ENCODE measurements at places on chromosomes 12 and 14.

DNA sequence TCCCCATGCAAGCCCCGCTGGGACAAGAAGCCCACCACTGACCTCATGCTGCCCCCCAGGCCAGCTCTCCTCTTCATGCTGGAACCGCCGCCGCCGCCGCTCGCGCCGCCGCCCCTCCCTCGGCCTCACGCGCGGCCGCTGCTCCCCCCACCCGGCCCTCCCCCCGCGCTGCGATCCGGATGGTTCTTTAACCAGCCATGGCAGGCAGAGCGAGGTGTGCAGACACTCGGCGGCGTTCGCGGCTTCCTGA lies at the start of gene DCAF5:
DCAF5 (minus strand) TSS at position 218 of the 250 bp plus-strand sequence; CDS start at position 77, 141 bp downstream.
- peaks cover 44% of the 10 kb centered on the region for H3K4me1 ChIP-seq
- no peaks in the 10 kb centered on the region for H3K27me3 ChIP-seq
- peaks cover 5% of the 10 kb centered on the region for H3K36me3 ChIP-seq
- peak within 1 kb of the TSS; percentile 92 for H3K4me3 ChIP-seq
- DNase-seq = no peak
- peak within 1 kb of the TSS; percentile 92 for H3K27ac ChIP-seq

DNA sequence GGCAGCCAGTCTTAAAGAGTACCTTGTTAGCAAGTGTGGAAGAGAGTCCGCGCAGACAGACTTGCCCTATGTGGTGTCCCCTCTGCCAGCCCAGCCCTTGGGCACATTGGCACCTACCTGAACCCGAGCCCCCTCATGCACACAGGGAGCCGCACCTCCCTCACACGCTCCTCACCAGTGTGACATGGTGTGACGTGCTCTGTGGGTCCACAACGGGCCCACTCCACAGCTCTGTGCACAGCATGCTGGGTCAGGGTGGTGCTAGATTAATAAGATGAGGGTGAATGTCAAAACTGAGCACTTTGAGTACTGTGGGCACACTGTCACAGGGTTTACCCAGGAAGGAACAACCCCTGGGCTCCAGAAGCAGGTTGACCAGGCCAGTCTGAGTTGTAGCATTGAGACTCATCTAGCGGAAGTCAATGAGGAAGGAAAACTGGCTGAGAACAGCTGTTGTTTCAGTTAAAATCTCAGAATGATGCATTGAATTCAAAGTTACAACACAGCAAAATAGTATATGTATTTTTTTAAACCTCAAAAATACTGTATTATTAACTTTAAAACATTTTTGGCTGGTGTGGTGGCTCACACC lies 53.4 kb upstream of the AMN start:
- DNase-seq = no peak
- H3K27ac ChIP-seq = no peak overlapping the region
- no peaks in the 10 kb centered on the region for H3K27me3 ChIP-seq
- peaks cover 5% of the 10 kb centered on the region for H3K36me3 ChIP-seq

DNA sequence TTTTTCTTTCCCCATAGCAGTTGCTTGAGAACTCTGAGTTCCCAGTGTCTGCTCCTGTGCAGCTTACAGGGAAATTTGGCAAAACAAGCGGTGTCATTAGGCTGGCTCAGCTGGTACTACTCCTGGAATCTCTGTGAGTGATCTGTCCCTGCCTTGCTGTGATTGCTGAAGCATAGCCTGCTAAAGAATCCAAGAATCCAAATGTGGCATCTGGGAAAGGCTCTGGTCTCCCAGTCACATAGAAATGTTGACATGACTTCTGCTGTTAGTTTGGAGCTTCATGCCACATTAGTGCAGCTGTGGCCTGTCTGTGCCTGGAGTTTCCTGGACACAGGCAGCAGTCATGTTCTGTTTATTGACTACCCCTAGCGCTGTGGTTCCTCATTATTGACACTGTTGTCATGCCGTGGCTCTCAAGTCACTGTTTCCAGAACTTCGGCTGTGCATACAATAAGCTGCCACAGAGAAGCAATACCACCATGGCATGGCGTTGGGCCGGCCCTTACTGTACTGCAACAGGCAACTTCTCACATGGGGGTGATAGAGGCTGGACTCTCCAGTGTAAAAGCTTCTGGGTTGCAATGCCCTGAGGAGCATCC lies 166.8 kb downstream of the MYRFL start:
- H3K4me1 ChIP-seq = peaks cover 8% of the 10 kb centered on the region
- peak overlapping the region; percentile 41 for H3K27ac ChIP-seq
- no peaks in the 10 kb centered on the region for H3K27me3 ChIP-seq
- no peak for DNase-seq

DNA sequence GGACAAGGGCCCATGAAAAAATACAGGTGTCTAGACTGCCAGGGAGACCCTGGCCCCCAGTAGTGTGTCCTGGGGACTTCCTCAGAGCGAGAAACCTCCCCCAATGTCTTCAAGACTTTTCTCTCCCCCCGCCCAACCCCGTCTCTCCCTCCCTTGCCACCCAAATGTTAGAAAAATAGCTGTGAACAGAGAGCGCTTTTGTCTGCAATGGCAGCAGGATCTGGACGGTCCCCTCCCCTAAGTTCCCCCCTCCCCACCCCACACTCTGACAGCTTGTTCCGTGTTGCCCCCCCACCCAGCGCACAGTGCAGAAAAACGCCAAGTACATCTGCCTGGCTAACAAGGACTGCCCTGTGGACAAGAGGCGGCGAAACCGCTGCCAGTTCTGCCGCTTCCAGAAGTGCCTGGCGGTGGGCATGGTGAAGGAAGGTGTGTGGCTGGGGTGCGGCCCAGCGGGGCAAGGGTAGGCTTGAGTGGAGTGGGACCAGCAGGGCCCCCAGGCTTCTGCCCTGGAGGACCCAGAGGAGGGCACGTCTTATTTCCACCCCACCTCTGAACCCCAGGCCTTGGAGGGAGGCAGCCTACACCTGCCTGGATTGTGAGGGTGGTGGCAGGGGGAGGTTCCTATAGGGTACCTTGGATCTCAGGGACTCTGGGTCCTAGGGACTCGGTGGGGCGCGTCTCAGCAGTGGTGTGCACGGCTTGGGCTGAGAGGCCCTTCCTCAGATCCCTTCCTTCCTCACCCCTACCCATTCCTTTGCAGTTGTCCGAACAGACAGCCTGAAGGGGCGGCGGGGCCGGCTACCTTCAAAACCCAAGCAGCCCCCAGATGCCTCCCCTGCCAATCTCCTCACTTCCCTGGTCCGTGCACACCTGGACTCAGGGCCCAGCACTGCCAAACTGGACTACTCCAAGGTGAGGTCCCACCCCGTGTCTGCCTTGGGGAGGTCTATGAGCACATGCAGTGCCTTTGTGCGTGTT lies 4.8 kb downstream of the NR4A1 start:
- no peaks in the 10 kb centered on the region for H3K27me3 ChIP-seq
- H3K4me3 ChIP-seq = no peak overlapping the region
- peaks cover 9% of the 10 kb centered on the region for H3K4me1 ChIP-seq
- DNase-seq = no peak

GRCh38 chr12:52444647-52445595 lies 7.0 kb downstream of the KRT6B start:
- peaks cover 23% of the 10 kb centered on the region for H3K4me1 ChIP-seq
- H3K36me3 ChIP-seq = no peaks in the 10 kb centered on the region
- peaks cover 54% of the 10 kb centered on the region for H3K27me3 ChIP-seq
- H3K4me3 ChIP-seq = no peak overlapping the region
- no peak for DNase-seq

GRCh38 chr14:99644723-99645544 lies at the start of gene HHIPL1:
Gene HHIPL1 (plus strand): TSS chr14:99645129. CDS start chr14:99645208, 79 bp downstream.
- H3K27ac ChIP-seq = peak within 1 kb of the TSS; percentile 54
- H3K36me3 ChIP-seq = no peaks in the 10 kb centered on the region
- no peak for DNase-seq
- H3K27me3 ChIP-seq = no peaks in the 10 kb centered on the region
- peak within 1 kb of the TSS; percentile 59 for H3K4me3 ChIP-seq

- no peak overlapping the region for H3K27ac ChIP-seq
- peaks cover 27% of the 10 kb centered on the region for H3K4me1 ChIP-seq
- no peak overlapping the region for H3K4me3 ChIP-seq
- DNase-seq = no peak
- no peaks in the 10 kb centered on the region for H3K27me3 ChIP-seq
These were observed 103.8 kb upstream of the ETV6 start for GRCh38 chr12:11545484-11546330.

DNA sequence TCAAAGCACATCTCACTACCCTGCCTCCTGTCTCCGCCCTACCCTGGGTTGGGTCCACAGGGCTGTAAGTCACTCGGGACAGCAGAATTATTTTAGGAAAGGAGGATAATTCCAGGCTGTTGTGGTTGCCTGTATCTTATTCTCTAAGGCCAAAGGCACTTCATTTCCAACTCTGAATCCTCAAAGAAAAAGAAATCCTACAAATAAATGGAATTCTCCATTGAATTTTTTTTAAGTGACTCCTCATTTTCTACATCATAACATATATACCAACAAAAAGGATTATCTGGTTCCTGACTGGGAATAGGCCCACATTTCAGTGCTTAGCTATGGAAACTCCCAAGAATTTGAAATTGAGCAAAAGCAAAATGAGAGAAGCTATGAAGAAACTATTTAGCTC lies 186.4 kb downstream of the ITPR2 start:
- H3K4me1 ChIP-seq = peaks cover 40% of the 10 kb centered on the region
- H3K27ac ChIP-seq = no peak overlapping the region
- H3K36me3 ChIP-seq = peaks cover 6% of the 10 kb centered on the region
- DNase-seq = no peak

DNA sequence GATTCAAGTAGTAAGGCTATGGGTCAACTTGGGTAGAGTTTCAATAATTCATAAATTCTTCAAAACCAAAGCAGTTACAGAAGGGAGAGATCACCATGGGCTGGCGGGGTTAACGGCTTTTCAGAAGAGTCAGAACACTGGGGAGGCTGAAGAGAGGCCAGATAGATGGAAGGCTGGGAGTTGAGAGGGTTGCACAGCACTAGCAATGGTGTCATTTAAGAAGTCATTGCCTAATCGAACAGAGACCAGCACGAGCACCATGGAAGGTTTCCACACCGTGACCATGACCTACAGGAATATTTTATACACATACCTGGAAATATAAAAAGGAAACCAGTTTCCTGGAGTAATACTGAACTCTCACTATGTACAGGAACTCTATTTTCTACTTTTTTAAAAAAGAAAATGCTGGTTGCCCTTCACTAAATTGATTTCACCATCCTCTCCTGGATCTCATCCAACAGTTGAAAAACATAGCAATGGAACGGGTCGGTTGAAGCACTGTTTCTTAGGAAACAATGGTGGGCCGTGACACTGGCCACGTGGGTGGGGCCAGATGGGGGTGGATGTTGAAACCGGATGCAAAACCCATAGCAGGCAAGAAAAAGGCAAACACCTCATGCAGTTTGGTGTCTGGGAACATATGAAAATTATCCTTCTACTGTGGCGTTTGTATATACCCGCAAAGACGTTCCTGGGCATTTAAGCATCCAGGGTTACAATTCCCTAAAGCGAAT lies 38.0 kb upstream of the RIN3 start:
- no peaks in the 10 kb centered on the region for H3K27me3 ChIP-seq
- no peak overlapping the region for H3K27ac ChIP-seq
- H3K4me3 ChIP-seq = no peak overlapping the region
- no peak for DNase-seq

Data from chondrocyte (in vitro differentiated cells).